Activated CD4-positive, alpha-beta T cell treated with anti-CD3 and anti-CD28 coated beads for 4 hours (primary cell): ENCODE measurements at places on chromosomes 2 and 18.

DNA sequence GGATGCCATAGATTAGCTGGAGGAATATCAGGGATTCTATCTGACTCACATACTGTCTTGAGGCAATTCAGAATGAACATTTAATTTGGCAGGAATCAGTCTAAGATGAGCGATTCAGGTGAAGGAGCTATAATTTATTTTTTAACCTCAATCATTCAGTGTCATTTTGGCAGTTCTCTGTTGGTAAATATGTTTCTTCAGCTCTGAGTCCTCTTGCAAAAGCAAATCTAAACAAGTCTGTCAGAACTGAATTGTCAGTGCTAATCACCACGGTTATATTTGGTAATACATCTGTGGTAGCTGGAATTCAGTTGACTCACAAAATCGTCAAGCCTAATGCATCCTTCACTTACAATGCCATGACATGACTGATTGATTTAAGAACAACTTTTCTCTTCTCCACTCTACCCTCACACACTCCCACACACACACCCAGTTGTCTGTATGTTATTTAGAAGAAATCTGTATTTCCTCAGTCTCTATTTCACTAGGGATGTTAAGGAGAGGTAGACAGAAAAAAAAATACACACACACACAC, 516.6 kb upstream of the NXPH2 start:
- no peak for DNase-seq

- DNase-seq = no peak
Observed at GRCh38 chr2:112073875-112074274, 18.8 kb downstream of the TMEM87B start.

- no peak for DNase-seq
Observed at GRCh38 chr18:48609820-48610815, 71.3 kb downstream of the CTIF start.

DNA sequence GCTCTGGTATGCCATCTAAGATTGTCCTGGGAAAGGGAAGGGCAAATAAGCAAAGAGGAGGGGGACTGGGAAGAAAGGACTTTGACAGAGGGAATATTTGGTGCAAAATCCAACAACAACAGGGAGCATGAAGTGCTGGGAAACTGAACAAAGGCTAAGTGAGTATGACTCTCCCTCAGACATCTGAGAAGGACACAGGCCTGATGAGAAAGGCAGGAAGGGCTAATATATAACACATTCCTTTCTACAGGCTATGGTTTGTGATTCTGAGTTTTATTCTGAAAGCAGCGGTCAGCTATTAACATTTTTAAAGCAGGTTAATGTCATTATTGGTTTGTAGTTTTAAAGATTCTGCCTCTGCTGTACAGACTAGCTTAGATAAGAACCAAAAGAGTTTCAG, 1579.5 kb downstream of the LRP1B start:
- no peak for DNase-seq

GRCh38 chr2:212945526-212945925, 205.9 kb downstream of the IKZF2 start:
- no peak for DNase-seq

DNA sequence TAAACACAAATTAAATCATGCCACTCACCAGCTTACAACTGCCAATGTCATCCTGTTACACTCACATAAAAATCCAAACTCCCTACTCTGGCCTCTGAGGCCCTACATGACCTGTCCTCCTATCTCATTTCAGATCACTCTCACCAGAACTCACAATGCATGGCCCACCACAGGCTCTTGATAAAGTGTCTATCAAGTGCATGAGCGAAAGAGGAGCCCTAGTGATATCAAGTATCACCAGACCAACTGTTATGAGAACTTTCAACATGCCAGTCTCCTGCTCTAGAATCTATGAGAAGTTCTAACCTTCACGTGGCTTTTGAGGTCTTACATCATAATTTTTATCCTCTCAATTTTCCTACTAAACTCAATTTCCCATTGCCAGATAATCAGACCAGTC, 76.4 kb upstream of the CD226 start:
- DNase-seq = no peak

GRCh38 chr18:60649842-60650536, 277.4 kb upstream of the MC4R start:
- DNase-seq = no peak

DNA sequence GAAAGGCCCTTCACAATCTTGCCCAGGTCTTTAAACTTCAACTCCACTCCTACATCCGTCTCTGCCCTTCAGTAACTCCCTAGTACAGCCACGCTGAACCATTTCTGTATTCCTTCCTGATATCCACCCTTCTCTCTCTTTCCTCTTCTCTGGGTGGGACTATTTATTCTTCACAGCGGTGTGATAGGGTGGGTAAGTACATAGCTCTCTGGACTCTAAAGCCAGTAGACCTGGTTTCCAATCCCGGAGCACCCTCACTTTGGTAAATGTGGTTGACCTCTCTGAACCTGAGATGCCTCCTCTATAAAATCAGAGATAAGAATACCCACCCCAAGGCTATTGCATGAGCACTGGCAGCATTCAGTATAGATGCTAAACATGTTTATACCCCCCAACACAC, 86.7 kb downstream of the ATL2 start:
- DNase-seq = no peak

DNA sequence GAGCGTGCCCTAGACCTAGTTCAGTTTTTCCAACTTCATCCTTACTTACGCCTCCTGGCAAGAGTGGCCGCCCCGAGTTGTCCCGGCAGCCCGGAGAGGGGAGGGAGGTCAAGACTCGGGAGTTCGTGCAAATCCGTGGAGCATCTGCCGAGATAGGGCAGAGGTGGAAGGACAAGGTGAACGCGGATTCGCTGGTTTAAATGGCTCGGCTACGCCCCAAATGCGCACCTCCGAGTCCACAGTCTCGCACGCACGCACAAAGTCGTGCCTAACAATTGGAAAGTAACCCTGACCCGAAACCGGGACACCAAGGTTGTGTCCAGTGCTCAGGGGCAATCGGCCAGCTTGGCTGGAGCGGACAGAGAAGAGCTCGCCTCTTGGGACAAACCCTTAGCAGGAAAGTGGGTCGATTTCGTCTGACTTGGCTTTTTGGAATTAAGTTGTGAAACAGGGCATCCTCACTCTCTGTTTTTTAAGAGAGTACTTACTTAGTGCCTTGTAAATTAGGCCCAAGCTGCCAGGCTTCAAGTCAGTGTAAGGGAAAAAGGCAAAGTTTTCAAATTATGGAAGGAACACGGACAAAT, 726 bp upstream of the SS18 start:
- DNase-seq = no peak

GRCh38 chr18:3180325-3180724, 39.4 kb downstream of the MYOM1 start:
- DNase-seq = no peak

DNA sequence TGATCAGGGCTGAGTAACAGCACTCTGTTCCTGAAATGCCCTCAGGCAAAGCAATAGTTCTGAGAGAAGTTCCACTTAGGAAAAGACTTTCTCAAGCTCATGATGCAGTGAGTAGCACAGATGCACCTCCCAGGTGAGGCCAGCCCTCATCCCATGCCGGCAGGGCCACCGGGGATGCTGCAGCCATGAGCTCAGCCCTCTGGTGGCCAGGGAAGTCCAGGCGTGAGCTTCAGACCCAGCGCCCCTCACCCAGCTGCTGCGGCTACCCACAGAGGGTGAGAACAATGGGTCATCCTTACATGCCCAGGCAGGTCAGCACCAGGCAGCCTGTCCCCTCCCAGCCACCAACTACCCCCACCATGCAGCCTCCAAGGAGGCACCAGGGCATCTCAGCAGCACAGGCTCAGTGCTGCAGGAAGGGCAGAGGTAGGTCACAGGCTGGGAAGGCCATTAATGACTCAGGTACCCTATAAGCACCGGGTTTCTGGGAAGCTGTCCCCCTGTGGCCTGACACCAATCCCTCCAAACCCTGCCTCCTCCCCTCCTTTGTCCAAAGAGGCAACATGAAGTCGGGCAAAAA, 50.6 kb downstream of the TTC32 start:
- no peak for DNase-seq
